ENCODE measurements at places on chromosomes 1 and 21. TPM values are rescaled to one million over a fixed set of nuclear protein-coding genes. Genes with fewer than 3 reads are reported as not detected.

Gene RORC
- total RNA-seq, result under 0.01 TPM

Gene THEMIS2
- total RNA-seq, result 7.5 TPM

Gene FOXD3
- not detected for total RNA-seq

Gene DFFB
- total RNA-seq, result 8.2 TPM

Gene FMN2
- 3.2 TPM for total RNA-seq

Gene OR2G6
- total RNA-seq, result not detected

Gene LRRC52
- total RNA-seq, result not detected
